A549 (cell line): ENCODE measurements at places on chromosomes 13 and 19.

DNA sequence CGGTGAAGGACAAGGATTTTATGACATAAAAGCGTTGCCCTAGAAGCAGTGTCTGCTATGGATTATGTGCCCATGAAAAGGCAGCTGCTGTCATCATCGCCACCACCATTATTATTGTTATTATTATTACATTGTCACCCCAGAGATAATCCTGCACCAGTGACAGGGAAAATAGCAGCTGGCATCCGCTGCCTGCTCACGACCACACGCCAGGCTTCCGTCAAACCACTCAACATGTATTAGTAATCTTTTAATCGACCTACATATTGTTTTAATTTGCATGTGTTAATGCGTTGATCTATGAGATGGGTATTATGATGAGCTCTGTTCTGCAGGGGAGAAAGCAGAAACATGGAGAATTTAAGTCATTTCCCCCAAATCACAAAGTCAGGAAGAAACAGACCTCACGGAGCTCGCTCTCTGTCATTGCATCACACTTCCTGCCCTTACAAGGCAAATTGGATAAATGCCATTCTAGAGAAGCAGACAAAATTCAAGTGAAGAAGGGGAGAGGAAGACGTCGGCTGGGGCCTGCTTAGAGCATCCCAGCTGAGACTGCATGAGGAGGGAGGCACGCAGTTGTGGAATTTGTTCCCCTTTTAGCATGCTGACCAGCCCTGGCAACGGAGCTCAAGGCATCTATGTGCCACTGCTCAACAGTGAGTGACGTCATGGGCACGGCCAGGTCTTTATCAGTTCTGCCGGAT is at the start of gene FFAR3:
Gene FFAR3, plus strand, starts transcription at position 594 of the 707 bp plus-strand sequence. CDS start 431 bp downstream, outside the sequence.
- no peak for DNase-seq

GRCh38 chr13:40206241-40207000 is 460.0 kb downstream of the FOXO1 start:
- no peak for DNase-seq

DNA sequence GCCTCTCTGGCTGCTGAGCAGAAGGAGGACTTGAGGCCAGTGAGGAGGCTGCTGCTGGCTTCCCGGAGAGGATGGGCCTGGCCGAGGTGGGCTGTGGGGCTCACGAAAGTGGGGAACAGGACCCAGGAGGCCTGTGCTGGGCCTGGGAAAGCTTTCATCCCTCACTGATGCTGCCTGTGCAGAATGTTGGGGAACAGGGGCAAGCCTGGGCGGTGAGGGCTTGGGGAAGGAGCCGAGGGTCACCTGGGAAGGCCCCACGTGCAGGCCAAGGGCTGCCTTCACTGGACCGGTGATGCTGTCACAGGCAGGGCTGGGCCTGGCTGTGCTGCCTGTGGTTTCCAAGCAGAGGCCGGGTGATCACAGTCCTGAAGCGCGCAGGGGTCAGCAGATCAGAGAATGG is 9.4 kb downstream of the AP1M1 start:
- no peak for DNase-seq

DNA sequence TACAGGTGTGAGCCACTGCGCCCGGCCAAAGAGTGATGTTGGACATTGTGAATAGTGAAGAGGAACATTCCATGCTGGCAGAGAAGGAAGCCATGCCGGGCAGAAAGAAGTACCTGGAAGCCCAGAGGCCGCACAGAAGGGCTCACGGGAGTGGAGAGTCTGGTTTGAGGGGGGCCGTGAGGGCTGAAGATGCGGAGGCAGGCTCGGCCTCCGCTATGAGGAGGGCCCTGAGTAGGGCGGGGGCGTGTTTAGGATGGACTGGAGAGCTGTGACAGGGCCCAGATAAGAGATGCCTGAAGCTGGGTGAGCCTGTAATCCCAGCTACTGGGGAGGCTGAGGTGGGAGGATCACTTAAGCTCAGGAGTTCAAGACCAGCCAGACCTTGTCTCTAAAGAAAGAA is 1.6 kb downstream of the JOSD2 start:
- DNase-seq: no peak

- DNase-seq: no peak
These were observed 754 bp downstream of the MAMSTR start for GRCh38 chr19:48718711-48719231.

DNA sequence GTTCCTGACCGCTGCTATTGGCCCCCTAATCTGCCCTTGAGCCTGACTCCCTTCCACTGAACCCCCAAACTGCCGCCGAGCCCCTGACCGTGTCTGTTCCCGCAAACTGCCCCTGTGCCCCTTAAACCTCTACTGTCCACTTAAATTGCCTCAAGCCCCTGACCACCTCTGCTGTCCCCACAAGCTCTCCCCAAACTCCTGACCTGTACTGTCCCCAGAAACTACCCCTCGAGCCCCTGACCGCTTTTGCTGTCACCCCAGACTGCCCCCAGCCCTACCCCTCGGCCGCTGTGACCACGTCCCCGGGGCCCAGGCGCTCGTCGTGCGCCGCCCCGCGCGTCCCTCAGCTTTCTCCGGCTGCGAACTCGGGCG is 382 bp downstream of the ZNF77 start:
- no peak for DNase-seq
